ENCODE measurements at places on chromosomes 7 and 10.

- no peak for DNase-seq
Measured at GRCh38 chr7:31171984-31172383, 119.9 kb downstream of the ADCYAP1R1 start.

- DNase-seq = no peak
Measured at GRCh38 chr7:84701524-84702306, 485.1 kb downstream of the SEMA3D start.

DNA sequence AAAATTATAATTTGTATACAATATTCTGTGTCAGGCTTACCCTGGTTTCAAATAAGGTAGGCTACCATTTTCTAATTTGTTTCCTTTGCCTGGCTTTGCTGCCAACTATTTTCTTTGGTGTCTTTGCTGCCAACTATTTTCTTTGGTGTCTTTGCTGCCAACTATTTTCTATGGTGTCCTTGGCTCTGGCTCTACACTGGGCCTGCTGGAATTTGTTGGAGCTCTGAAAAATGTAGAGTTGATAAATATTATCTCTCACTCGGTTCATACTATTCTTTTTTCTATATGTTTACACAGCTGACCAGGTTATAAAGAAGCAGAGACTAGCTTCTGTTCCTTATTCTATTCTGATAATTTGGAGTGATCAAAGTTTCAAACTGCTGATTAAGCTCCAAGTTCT, 768.0 kb upstream of the PHF14 start:
- DNase-seq = no peak

- no peak for DNase-seq
Measured at GRCh38 chr10:62426086-62426485, 51.9 kb downstream of the ZNF365 start.

All from stimulated activated CD4-positive, alpha-beta T cell treated with anti-CD3 and anti-CD28 coated beads, Interleukin-1b, Interleukin-23, amount 100 ng/mL, for 1 hour (primary cell).